ENCODE measurements at places on chromosomes 4 and X.
A peak's percentile ranks its signal among the peaks of the same experiment; 100 is the strongest.

DNA sequence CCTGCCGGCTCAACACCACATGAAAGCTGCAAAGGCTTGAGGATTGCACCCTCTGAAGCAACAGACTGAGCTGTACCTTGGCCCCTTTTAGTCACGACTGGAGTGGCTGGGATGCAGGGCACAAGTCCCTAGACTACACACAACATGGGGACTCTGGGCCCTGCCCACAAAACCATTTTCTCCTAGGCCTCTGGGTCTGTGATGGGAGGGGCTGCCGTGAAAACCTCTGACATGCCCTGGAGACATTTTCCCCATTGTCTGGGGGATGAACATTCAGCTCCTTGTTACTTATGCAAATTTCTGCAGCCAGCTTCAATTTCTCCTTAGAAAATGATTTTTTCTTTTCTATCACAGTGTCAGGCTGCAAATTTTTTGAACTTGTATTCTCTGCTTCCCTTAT, 123.5 kb upstream of the SMARCAD1 start:
- no peak for DNase-seq

GRCh38 chrX:69374569-69374968, 129.6 kb upstream of the NALF2 start:
- DNase-seq: no peak

GRCh38 chrX:103556963-103557612, 28.2 kb upstream of the TCEAL4 start:
- no peak for DNase-seq

- DNase-seq: no peak
Measured at GRCh38 chr4:87521757-87522374, 7.3 kb downstream of the SPARCL1 start.

- no peak for DNase-seq
Measured at GRCh38 chr4:144179152-144179739, 38.7 kb upstream of the GYPA start.

DNA sequence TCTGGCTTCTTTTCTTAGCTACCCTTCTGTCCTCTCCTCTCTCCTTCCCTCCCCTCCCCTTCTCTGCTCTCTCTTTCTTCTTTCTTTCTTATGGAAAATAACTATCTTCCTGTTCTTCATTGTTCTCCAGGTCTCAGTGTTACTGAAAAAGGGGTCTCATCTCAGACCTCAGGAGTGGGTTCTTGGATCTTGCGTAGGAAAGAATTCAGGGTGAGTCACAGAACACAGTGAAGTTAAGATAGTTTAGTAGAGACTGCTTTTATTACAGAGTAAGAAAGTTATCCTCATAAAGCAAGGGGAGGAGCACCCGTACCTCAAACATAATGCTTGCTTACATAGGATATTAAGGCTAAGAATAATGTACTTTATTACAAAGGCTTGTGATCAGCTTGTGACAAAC, 31.8 kb upstream of the CWH43 start:
- no peak for DNase-seq

DNA sequence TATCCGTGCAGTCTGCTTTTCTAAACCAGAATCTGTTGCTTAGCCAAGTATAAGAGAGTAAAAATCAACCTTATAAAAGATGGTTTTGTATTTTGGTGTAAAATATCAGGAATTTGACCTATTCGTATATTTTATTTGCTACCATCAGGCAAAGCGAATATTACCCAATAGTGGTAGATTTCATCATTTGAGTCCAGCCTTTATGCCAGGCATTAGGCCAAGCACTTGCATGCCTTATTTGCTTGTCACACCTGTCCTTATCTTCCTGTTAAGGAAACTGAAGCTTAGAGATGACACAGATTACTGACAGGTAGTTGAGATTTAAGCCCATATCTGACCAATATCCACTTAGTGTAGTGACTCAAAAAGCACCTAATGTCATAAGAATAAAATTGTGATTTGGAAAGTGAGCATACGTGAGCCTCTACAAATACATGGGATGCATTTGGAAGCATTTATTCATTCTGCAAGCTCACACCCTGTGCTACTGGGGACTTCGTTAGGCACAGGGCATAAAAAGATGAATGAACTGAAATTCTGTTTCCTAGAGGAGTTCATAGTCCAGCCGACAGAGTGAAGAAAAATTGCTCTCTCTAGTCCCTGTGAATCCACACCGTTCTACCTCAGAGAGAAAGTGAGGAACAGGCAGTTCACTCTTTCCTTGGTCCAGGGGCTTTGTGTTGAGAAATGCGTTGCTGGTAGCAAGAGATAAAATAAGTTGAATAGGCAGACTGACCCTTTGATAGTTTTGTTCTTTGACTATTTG, 2.3 kb upstream of the RNF212 start:
- DNase-seq: no peak

DNA sequence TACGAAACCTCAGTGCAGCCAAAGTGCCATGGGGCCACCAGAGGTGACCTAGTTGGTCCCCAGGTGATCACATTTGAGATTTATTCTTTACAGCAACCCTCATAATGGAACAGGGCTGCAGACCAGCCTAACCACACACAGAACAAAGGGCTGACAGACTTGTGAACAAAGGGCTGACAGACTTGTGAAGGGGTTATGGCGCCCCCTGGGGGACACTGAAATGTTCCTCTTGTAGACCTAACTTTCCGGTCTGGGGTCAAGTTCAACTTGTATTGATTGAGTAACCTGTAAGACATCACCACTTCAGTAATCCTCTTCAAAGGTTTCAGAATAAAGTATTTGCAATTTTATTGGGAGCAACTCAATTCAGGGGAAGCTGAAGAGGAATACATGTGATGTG, 175.9 kb upstream of the RPS6KA3 start:
- peak; percentile 69 for DNase-seq
